Adrenal gland (tissue), 19 donors: ENCODE measurements at places on chromosomes 6 and 20. TPM values are rescaled to one million over a fixed set of nuclear protein-coding genes. Genes with fewer than 3 reads are reported as not detected.

HCK gene
- total RNA-seq = 28.9 TPM

CDH26 gene
- total RNA-seq = 1.1 TPM

TREM1 gene
- total RNA-seq = 0.61 TPM

- no peaks in the 10 kb centered on the region for H3K36me3 ChIP-seq
- H3K4me1 ChIP-seq = no peaks in the 10 kb centered on the region
- no peak overlapping the region for H3K27ac ChIP-seq
- no peaks in the 10 kb centered on the region for H3K27me3 ChIP-seq
Observed at GRCh38 chr6:46688966-46689335, 1.3 kb downstream of the TDRD6 start.

DNA sequence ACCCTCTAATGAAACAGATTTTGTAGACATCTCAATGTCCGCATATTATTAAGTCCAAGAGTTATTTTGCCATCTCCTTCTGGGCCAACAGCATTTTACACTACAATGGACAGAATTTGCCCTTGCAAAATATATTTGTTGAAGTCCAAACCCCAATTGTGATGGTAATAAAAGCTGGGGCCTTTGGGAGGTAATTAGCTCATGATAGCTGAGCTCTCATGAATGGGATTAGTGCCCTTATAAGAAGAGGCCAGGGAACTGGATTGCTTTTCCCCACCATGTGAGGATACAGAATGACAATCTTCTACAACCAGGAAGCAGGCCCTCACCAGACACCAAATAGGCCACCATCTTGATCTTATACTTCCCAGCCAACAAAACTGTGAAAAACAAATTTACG is 44.9 kb upstream of the MTRF1L start:
- no peaks in the 10 kb centered on the region for H3K27me3 ChIP-seq
- DNase-seq = no peak
- no peak overlapping the region for H3K27ac ChIP-seq

DNA sequence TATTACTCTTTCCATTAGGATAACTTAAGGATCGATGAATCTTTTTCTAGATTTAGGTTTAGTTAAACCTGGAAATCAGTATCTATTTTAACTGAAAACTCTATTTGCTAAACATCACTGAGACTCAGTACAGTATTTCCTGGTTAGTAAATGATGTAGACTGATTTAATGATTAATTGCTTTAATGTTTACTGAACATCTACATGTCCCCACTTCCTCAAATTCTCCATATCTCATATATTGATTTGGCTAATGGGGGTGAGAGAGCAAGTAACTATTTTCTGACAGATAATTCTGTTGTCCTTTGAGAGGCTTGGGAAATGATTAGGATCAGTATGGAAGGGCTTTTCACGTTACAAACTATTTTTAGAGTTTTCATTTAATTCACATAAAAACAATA is 10.3 kb downstream of the MKKS start:
- DNase-seq = no peak
- H3K4me1 ChIP-seq = peaks cover 20% of the 10 kb centered on the region
- no peaks in the 10 kb centered on the region for H3K27me3 ChIP-seq

DNA sequence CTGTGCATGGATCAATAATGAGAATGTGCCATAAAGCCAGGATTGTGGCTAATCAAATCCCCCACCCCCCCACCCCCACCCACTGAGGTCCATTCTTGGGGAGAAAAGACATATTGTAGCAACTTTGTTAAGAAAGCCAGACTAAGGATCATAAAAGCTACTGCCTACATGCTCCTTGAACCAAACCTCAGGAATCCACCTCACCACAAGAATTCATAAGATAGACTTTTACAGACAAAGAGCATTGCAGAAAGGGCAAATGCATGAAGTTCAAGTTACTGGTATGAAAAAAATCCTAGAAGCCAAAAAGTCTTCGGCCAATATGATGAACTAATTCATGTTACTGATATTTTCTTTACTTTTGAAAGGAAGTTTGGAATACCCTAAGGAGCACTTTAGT is 187.9 kb upstream of the ARID1B start:
- no peak for DNase-seq
- H3K4me3 ChIP-seq = no peak overlapping the region
- H3K27me3 ChIP-seq = no peaks in the 10 kb centered on the region
- H3K4me1 ChIP-seq = no peaks in the 10 kb centered on the region
- H3K36me3 ChIP-seq = no peaks in the 10 kb centered on the region

- H3K4me3 ChIP-seq = no peak overlapping the region
- DNase-seq = peak; percentile 71
- peak overlapping the region; percentile 17 for H3K27ac ChIP-seq
Observed at GRCh38 chr20:50187403-50188051, 3.1 kb upstream of the CEBPB start.

- no peaks in the 10 kb centered on the region for H3K4me1 ChIP-seq
- no peaks in the 10 kb centered on the region for H3K36me3 ChIP-seq
- no peak overlapping the region for H3K27ac ChIP-seq
Observed at GRCh38 chr20:20489054-20489453, 121.2 kb downstream of the INSM1 start.

- DNase-seq = no peak
- no peaks in the 10 kb centered on the region for H3K36me3 ChIP-seq
- H3K27me3 ChIP-seq = no peaks in the 10 kb centered on the region
- no peak overlapping the region for H3K27ac ChIP-seq
Observed at GRCh38 chr6:165181951-165182414, 127.4 kb downstream of the C6orf118 start.

- no peaks in the 10 kb centered on the region for H3K27me3 ChIP-seq
- H3K4me3 ChIP-seq = no peak overlapping the region
- no peaks in the 10 kb centered on the region for H3K36me3 ChIP-seq
- H3K27ac ChIP-seq = no peak overlapping the region
Observed at GRCh38 chr6:161100072-161100471, 108.5 kb downstream of the MAP3K4 start.

- no peaks in the 10 kb centered on the region for H3K4me1 ChIP-seq
- H3K4me3 ChIP-seq = no peak overlapping the region
- H3K27me3 ChIP-seq = no peaks in the 10 kb centered on the region
- no peak overlapping the region for H3K27ac ChIP-seq
Observed at GRCh38 chr20:59955131-59955796, 3.0 kb upstream of the CDH26 start.

DNA sequence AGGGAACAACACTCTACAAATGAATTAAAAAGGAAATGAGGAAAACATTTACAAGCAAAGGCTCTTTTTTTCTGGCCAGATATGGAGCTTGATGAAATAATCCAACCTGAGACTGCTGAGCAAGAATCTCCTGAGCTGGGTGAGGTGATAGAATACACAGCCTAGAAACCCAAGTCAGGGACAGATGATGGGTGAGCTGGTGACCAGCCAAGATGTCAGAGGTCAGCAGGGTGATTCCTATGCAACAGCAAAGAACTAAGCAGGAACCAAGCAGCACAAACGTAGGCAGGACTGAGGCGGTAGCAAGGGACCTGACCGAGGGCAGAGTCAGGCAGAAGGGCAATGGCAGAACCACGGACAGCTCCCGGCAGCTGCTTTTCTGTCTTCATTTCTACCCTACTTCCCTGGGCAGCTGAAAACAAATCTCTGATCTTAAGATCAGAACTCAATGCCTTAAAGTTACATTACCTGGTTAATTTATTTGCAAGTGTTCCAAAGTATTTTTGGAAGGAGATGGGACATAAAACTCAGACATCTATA is 75.1 kb downstream of the CDC40 start:
- H3K4me1 ChIP-seq = no peaks in the 10 kb centered on the region
- no peak overlapping the region for H3K27ac ChIP-seq
- no peaks in the 10 kb centered on the region for H3K27me3 ChIP-seq
- H3K36me3 ChIP-seq = no peaks in the 10 kb centered on the region
- peak; percentile 20 for DNase-seq
- no peak overlapping the region for H3K4me3 ChIP-seq

GRCh38 chr6:14964556-14965270 is 281.2 kb upstream of the JARID2 start:
- no peaks in the 10 kb centered on the region for H3K27me3 ChIP-seq
- no peak for DNase-seq
- H3K4me1 ChIP-seq = no peaks in the 10 kb centered on the region
- no peak overlapping the region for H3K27ac ChIP-seq

DNA sequence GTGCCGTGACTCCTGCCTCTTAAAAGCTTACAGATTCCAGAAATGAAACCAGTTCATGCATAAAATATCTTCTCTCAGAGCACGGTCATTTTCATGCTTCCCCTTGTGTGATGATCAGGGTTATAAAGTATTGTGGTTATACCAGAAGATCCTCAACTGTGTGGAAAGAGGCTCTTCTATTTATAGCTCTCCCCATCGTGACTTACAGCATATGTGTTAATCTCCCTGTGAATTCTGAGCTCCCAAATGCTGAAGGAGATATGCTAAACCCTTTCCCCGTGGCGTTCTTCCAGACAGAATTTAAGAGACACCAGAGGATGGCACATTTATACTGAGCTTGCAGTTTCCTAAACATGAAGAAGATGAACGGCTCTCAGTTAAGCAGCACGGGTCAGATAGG is 158.8 kb downstream of the CDH26 start:
- H3K27me3 ChIP-seq = no peaks in the 10 kb centered on the region
- H3K27ac ChIP-seq = no peak overlapping the region
- peaks cover 4% of the 10 kb centered on the region for H3K4me1 ChIP-seq
- H3K36me3 ChIP-seq = no peaks in the 10 kb centered on the region
- H3K4me3 ChIP-seq = no peak overlapping the region

DNA sequence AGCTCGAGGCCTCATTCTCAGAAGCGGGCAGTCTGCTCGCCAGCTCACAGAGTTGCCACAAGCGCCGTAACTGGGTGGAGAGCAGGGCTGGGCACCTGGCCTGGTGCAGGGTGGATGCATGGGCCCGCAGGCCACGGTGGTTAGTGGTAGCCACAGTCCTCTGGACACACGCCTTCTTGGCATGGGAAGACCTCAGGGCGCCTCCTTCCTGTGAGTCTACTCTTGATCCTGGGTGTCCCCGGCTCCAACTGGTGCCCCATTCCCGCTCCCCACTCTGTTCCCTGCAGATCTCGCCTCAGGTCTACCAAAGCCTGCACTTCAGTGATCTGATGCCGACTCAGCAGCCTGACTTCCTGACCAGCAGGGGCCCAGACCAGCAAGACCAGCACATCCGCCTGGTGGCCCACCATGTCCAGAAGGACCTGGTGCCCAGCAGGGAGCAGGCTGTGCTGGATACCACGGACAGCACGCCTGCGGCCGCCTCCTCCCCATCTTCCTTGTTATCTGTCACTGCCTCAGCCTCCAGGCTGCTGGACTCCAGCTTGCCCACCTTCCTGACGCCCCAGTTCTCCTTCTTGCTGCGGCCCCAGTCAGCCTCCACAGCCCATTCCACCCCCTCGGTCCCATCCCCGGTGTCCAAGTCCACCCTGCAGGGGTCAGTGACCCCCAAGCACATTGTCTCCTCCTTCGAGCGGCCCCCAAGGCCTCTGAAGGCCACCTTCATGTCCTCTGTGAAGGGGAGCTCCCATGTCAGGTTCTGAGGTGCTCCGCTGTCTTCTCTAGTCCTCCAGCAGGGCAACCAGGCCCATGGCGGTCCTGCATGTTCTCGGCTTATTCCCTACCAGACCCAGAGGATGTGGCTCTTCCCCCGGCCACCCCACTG is 43.1 kb downstream of the SUN5 start:
- no peaks in the 10 kb centered on the region for H3K27me3 ChIP-seq
- H3K36me3 ChIP-seq = no peaks in the 10 kb centered on the region
- H3K27ac ChIP-seq = no peak overlapping the region
- DNase-seq = no peak

DNA sequence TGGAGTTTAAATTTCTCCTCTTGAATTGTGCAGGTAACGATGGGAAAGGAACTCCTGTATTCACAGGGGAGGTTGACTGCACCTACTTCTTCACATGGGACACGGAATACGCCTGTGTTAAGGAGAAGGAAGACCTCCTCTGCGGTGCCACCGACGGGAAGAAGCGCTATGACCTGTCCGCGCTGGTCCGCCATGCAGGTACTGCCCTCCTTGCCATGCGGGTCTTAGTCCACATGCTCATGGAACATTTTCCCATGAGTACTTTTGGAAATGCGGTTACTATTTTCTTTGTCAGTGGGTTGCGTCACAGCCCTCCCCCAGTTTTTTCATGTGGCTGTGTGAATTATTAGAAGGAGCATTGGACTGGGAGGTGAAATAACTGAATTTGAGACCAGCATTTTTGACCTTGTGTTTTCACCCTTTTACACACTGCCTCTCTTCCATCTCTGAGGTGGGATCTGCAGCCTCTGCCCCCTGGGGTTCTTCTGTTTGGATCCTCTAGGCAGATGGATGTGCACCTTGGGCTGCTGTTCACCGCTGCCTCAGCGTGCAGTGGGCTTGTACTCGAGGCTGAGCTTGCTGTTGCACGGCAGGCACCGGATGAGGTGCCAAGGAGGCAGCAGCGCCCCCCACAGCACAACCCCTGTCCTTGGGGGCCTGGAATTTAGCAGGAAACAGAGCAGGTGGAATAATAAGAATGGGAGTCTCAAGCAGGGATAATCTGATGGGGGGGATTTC is 71.8 kb downstream of the IGF2R start:
- no peaks in the 10 kb centered on the region for H3K27me3 ChIP-seq
- no peaks in the 10 kb centered on the region for H3K36me3 ChIP-seq
- peaks cover 32% of the 10 kb centered on the region for H3K4me1 ChIP-seq
- no peak for DNase-seq
- no peak overlapping the region for H3K27ac ChIP-seq

DNA sequence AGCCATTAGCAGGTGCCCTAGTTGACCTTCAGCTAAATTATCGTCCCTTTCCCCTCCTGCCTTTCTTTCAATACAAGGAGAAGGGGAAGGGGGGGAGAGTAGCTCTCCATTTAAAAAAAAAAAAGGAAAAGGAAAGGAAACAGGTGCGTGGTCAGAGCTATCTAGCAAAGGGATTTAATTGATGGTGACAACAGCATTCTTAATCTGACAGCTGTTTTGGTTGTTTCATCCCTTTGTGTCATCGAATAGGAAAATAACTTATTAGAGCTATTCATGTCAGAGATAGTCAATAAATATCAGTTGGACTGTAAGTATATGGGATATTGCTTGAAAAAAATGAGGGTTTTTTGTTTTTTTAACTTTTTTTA is 195.2 kb upstream of the SASH1 start:
- H3K27me3 ChIP-seq = no peaks in the 10 kb centered on the region
- H3K36me3 ChIP-seq = no peaks in the 10 kb centered on the region
- no peak overlapping the region for H3K4me3 ChIP-seq
- H3K27ac ChIP-seq = no peak overlapping the region
- no peak for DNase-seq
- H3K4me1 ChIP-seq = no peaks in the 10 kb centered on the region

DNA sequence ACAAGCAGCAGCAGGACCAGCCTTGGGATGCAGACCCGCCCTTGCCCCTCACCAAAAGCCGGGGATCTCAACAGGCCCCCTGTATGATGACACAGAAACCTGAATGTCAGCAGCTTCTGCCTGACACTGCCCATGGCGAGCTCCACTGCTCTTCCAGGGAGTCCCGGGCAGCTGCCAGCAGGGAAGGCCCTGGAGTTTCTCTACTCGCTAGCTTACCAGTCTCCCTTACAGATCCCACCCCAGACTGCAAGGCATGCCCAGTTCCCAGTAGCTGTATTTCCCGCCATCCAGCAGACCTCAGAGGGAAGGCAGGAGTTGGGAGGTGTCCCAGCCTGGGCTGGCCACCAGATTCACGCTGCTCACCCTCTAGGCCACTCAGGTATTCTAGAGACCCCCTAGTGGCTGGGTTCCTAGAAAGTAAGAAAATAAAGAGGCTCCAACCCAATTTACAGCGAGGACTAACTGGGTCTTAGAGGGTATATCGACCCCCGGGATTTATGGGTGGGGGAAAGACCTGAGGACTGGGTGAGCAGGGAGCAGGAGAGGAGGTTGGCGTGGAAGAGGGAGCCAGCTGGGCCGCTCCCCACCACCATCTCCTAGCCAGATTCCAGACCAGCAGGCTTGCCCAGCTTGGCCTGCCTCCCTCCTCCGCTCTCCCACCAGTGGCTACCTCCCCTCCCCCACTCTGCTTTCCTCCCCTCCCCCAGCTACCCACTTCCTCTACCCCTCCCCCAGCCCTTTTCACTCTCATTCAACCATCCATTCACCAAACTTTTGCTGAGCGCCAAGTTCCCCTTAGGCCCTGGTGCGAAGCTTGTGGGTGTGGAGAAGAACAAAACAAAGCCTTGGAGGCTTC is 9.7 kb upstream of the HMGA1 start:
- no peaks in the 10 kb centered on the region for H3K36me3 ChIP-seq
- peaks cover 11% of the 10 kb centered on the region for H3K4me1 ChIP-seq
- no peaks in the 10 kb centered on the region for H3K27me3 ChIP-seq
